Airway epithelial cell (primary cell): ENCODE measurements at places on chromosomes 12 and 14. TPM values are rescaled to one million over a fixed set of nuclear protein-coding genes. Genes with fewer than 3 reads are reported as not detected.

DAD1 gene
- 216 and 226 TPM in 2 replicates for total RNA-seq

COX8C gene
- total RNA-seq = not detected in 2 replicates

SLC17A8 gene
- total RNA-seq = not detected in 2 replicates

PRKAG1 gene
- total RNA-seq = 71.0 and 72.2 TPM in 2 replicates

KRT5 gene
- total RNA-seq = 10,625 and 11,680 TPM in 2 replicates

PARP2 gene
- total RNA-seq = 11.1 and 12.9 TPM in 2 replicates

RNASE3 gene
- not detected in 2 replicates for total RNA-seq

SCN8A gene
- total RNA-seq = under 0.01 TPM in 1 of 2 replicates, not detected in the other

CCDC77 gene
- 4.9 and 5.1 TPM in 2 replicates for total RNA-seq

FOXG1 gene
- not detected in 2 replicates for total RNA-seq

EML5 gene
- 0.07 and 0.51 TPM in 2 replicates for total RNA-seq

NINJ2 gene
- total RNA-seq = not detected in 2 replicates

OASL gene
- total RNA-seq = 0.49 and 0.51 TPM in 2 replicates

SCAF11 gene
- total RNA-seq = 60.5 and 69.0 TPM in 2 replicates
